ENCODE measurements at places on chromosomes 16 and 17.

GRCh38 chr16:2719328-2720063 is 528 bp downstream of the PRSS27 start:
- no peak for DNase-seq

DNA sequence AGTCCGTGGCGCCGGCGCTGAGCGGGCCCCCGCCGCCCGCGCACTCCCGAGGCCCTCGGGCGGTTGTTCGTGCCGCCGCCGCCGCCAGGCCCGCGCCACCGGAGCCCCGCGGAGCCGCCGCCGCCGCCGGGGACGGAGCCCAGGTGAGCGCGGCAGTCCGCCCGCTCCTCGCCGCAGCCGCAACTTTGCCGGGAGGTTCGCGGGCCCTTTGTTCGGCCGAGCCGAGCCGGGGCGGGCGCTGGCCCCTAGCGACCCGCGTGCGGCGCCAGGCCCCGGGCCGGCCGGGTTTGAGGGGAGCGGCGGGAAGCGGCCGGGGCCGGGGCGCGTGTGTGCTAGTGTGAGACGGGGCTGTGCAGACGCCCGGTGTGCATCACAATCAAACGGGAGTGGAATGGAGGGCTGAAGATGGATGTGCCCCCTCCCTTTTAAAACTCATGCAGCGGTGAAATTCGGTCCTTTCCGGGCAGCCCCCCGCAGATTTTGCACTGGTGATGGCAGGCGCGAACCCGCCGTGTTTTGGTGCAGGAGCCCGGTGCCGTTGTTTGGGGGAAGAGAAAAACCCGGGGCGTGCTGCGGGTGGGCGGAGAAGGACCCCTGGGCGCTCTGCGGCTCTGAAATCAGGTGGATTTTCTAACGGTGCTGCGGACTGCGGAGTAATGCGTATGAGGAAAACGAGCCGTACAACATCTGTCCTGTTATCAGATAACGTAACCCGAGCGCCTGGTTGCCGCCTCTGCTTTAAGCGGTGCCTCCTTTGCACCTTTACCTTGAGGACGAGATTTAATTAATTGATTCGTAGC is 823 bp downstream of the TNRC6C start:
- peak; percentile 15 for DNase-seq

GRCh38 chr16:4426021-4426684 is 485 bp downstream of the DNAJA3 start:
- DNase-seq: no peak

- DNase-seq: no peak
Observed at GRCh38 chr17:73798111-73798748, 154.0 kb upstream of the SDK2 start.

GRCh38 chr16:67470359-67470758 is 10.6 kb downstream of the ATP6V0D1 start:
- no peak for DNase-seq

DNA sequence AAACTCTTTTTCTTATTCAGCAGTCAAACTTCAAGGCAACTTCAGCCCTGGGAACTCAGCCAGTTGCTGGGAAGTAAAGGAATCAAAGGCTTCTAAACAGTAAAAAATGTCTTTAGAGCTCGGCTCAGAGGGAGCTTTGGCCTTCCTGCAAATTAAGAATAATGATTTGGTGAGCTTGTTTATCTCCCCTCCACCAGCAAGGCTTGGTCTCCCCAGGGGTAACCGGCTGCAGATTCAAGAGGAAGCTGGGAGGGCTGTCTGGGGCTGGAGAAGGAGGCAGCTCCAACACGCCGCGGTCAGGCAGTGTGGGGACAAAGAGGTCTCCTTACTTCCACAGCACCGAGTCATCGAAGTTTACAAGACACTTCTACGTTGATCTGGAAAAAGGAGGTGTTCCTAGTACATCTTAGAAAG is 17.7 kb upstream of the DOC2B start:
- no peak for DNase-seq

- DNase-seq: no peak
Observed at GRCh38 chr17:74686761-74687160, 26.0 kb downstream of the CD300LF start.

DNA sequence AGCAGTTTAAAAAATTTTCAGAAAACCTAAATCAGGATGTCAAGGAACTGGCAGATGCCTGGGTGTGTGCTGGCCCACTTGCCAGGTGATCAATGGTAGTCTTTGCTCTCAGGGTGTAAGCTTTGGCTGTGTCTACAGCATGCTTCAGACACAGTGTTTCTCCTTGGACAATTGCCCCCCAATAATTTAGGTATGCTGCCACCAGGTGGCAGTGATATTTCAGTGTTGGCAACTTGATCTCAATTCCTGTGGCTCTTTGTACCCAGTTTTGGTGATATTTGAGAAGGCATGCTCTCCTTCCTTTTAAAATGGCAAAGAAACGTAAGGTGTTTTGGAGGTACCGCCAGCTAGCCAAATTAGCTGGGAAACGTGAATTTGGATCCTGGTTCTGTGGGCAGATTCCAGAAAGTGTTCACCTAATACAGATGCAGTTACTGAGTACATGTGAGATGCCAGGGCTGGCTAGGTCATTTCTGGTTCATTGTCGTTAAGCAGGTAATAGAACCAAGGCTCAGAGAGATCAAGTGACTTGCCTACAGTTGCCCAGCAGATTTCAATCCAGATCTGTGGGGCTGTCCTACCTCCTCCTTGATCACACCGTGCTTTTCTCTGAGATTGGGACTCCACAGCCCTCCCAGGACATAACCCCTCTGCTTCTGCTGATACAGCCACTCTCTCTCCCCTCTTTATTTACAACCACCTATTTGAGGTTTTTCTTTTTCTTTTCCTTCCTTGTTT is 155.6 kb upstream of the PLCG2 start:
- DNase-seq: peak; percentile 35

DNA sequence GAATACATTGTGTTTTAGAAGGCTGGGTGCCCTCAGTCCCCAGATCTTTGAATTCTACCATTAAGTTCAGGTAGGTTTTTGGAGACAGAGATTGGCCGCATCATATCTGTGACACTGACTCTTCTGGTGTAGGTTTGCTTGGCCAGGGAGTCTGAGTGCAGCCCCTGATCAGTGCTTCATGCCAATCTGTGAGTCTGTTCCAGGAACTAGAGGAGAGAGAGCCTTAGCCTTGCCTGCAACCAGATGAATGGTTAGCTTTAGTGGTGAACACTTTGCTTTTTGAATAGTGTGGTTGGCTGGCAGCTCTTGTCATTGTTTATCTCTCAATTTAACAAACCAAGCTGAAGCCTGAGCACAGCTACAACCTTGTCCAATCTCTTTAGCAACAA is 87.8 kb downstream of the PLXDC1 start:
- no peak for DNase-seq

- DNase-seq: no peak
Observed at GRCh38 chr16:79062821-79063220, 537.7 kb downstream of the MAF start.

- no peak for DNase-seq
Observed at GRCh38 chr17:40526668-40527067, 25.2 kb upstream of the TNS4 start.

DNA sequence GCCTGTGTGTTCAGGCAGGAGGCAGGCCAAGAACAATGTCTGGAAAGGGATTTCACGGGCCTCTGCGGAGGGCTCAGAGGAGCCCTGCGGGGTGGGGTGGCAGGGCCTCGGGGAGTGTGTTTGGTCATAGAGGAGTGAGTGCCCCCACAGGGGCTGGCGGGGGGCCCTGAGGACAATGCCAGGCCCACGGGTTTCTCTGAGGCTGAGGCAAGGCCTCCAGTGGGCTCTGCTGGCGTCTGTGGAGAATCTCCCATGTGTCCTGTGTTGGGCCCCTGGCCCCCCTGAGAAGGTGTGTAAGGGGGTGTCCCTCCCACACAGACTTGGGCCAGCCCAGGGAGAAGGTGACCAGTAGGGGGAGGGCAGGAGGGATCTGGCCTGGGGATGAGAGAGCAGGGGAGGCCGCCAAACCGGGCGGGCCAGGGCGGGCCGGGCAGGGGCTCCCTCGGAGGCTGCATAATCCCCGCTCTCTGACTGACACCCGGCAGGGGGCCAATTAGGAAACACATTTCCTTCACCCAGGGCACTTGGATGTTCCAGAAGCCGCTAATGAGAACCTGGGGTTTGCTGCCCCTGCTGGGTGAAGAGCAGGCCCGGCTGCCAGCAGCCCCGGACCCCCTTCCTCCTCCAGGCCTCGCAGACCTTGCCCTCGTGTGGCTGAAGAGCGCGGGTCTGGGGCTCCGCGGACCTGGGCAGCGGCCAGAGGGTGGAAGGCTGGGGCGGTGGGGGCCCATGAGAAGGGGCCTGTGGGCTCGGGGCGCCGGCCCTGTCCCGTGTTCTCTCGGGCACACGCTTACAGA is 204.2 kb downstream of the NTN1 start:
- no peak for DNase-seq

DNA sequence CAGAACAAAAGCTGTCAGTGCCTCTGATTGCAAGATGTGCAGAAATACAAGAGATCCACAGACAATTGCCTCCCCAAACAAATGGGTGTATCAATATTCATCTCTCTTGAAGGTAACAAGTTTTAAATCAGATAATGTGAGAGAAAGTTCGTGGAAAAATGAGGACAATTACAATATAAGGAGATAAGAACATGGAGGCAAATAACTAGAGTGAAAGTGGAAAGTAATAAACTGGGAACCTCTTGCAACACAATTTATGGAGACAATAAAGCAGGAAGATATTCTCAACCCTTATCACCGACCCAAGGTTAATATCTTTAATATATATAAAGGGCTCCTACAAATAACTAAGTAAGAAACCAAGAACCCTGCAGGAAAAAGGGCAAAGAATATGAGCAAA is 14.2 kb upstream of the KRT19 start:
- DNase-seq: no peak

DNA sequence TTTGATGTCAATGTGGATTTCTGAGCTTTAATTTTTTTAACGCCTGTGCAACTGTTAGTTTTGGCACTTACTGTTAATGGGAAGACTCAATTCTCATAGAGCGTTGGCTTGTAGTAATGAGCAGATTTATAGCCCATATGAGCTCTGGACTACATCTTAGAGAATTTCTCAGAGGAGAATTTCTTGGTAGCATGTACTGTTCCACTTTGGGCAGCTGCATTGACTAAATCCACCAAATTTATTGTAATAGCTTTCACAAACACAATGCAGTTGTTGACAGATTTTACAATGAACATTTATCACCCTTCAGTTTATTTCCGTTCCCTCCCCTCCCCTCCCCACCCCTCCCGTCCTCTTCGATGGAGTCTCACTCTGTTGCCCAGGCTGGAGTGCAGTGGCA is 193.9 kb downstream of the PRKCA start:
- DNase-seq: no peak

- DNase-seq: no peak
Observed at GRCh38 chr17:45022655-45023339, 28.6 kb downstream of the DCAKD start.

DNA sequence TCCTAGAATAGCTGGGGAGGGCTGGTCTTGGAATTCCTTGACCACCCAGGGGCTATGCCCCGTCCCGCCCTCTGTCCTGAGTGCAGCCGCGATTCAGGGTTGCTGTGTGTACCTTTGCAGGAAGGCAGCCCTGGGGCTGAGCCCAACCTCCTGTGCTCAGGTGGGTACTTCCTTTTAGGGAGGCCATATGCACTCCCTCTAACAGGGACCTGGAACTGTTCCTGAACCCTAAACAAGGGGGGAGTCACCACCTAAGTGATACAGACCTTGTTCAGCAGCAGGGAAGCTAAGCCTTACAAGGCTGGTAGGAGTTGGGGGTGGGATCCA is 24.6 kb downstream of the LLGL2 start:
- DNase-seq: no peak

DNA sequence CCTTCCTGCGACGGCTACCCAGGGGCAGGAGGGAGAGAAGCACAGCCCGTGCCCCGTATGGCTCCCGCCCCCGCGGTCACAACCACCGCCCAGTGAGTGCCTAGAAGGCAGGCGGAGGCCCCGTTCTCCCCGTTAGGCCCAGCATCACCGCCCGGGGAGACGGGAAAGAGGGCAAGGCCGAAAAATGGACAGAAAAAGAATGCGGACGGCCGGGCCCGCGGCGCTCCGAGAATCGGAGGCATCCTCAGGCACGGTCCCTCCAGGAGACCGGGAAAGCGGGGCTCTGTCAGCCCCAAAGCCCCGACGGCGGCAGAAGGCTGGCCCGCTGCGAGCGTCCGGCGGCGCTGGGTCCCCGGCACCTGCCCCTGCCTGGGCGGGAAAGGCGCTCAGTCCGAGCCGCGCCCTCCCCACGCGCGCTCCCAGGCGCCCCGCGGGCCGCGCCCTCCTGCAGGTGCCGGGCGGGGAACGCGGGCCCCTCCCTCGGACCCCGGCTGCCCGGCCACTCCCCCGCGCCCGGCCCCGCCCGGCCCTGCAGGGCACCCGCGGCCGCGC is 407 bp downstream of the MCRIP1 start:
- DNase-seq: peak; percentile 37

Measured in activated CD4-positive, alpha-beta T cell treated with anti-CD3 and anti-CD28 coated beads for 24 hours (primary cell).